ENCODE measurements at places on chromosomes 16 and 17.

GRCh38 chr17:63099425-63099824, 133.4 kb downstream of the TANC2 start:
- no peak for DNase-seq

DNA sequence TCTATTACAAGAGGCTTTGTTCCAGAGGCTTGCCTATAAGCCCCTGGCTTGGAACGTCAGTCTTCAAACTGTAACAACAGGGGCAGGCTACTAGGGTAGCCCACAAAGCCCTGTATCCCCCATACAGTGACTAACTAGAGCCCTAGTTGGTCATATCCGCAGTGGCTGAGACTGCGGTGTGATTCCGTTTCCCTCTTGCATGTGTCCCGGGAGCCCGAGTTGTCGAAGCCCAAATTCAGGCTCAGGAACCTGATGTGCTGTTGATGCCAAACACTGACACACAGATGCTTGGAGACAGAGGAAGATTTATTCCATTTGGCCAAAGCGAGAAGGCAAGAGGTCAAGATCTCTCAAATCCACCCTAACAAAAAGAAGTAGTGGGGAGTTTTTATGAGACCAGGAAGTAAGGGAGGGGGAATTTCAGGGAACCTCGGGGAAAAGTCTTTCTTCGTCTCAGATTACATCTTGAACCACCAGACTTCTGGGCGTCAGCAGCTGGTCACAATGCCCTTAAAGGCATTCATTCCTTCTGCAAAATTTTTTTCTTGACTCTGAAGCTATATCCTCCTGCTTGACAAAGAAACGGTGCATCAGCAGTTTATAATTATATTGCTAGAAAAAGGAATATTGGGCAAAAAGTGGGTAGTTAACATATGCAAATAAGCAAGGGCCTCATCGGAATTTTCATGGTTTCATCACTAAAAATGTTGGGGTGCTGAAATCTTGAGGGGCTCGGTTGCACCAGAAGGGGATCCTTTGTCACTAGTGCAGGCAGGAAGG, 879 bp downstream of the SLFN5 start:
- peak; percentile 26 for DNase-seq

- DNase-seq = no peak
These were observed 13.6 kb upstream of the NKD1 start for GRCh38 chr16:50534556-50534955.

GRCh38 chr17:74368341-74369081, 1.2 kb downstream of the GPR142 start:
- DNase-seq = peak; percentile 26

- DNase-seq = no peak
These were observed 140.2 kb upstream of the ADAMTS18 start for GRCh38 chr16:77574867-77575624.

DNA sequence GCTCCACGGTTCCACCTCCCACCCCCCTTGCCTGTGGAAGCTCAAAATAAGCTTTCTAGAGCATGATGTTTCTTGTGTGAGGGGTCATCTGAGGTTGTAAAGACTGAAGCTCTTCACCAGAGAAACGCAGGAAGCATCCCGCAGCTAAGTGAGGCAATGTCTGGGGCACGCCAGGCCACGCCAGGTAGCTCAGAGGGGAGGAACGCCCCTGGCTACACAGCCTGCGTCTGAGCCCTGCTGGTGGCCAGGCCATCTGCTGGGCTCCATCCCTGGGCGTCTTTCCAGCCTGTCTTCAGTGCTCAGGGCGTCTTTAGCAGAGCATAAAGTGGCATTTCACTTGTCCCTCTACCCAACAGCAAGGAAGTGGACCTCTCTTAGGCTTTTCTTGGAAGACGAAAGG, 15.2 kb downstream of the SOCS3 start:
- no peak for DNase-seq
